T-cell (primary cell): ENCODE measurements at places on chromosomes 13 and 19.

DNA sequence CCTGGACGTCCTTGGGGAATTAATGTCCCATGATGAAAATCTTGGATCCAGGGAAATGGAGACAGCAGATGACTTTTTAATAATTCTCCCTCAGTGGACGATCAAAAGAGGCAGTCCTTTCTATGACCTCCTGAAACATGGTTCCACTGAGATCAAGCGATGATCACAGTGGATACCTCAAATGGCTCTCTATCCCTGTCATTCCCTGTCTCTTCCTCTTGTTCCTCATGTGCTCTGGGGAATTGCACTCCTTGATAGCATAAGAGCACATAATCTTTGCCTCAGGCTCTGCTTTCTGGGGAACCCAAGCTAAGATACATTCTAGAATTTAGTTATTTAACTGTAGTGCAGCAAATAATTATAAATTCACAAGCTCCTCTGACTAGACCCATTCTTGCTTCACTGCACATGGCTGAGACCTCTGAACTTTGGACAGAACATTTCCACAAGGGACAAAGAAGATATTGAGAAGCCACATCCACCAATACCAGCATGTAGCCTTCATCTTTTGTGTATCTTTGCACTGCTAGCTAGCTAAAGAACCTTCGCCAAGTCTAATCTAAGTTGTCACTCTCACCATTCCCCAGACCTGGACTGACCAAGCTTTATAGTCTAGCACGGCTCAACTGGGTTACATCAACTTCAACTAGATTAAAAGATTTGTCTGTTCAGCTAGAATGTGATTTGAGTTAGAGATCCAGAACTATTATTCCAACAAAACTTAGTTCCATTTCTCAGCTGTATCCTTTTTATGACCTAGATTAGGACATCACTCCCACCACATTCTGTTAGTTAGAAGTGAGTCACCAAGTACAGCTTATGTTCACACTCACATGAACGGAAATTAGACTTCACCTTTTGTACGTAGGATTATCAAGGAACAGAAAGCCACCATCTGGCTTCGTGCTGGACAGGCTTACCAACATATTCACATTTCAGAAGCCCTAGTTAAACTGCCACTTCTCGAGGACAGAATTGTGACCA lies 142.7 kb downstream of the SUCLA2 start:
- DNase-seq: no peak

DNA sequence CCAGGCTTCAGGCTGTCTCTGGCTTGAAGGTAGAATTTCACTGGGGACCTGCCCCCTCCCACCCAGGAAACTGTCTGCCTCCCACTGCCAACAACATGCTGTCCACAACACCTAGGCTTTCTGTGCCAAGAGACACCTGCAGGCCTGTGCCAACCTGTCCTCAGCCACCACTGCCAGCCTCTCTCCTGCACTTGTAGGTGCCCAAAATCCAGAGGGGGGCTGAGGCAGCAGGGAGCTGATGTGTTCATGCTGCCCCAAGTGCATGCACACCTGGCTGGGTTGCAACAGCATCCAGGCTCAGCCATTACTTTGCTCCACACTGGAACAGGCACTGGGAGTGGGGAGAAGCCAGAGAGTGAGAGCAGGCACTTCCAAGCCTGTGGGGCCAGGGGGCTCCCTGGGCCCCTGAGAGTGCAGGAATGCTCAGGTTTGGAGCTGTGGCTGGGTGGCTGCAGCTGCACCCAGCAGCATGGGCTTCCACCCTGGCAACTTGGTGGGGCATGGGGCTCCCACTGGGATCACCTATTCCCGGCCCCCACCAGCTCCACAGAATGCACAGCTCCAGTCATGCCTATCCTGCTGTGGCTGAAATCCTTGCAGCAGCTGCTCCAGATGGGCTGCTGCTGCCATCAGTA lies 218.1 kb upstream of the OBI1 start:
- no peak for DNase-seq

- DNase-seq: no peak
These were observed 213.6 kb downstream of the PCDH20 start for GRCh38 chr13:61202042-61202441.

DNA sequence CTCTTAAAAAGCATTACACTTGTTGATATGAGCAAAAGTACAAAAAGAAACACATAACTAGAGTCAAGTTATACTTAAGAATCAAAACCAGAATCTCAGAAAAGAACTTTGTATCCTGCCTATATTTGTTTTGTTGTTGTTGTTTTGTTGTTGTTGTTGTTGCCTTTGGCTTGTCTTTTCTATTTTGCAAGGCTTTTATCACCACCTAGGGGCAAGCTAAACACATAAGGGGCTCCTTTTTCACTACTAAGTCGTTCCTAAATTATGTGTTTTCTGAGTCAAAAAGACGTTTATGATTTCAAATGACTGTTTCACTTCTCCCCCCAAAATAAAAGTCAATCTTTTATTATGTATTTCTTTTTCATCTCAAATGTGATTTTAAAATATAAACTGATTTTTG lies 250.2 kb downstream of the RBM26 start:
- no peak for DNase-seq

DNA sequence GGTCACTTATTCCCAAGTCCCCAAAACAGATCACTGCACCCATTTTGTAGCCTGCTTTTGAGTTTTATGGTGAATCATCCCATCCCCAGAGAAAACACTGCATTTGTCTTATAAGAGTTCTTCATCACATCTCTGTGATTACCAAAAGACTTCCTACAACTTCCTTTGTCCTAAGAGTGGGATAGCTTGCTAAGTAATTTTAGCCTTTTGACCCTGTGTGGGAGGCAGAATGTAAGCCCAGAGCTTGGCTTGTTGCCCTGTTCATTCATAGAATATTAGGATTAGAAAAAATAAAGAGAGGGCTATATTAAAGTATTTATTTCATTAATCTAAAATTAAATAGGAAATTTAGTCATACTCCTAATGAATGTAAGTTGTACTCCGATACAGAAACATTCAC lies 213.3 kb downstream of the MZT1 start:
- DNase-seq: no peak
